Esophagus squamous epithelium (tissue), 5 donors: ENCODE measurements at places on chromosomes 1 and 21. TPM values are rescaled to one million over a fixed set of nuclear protein-coding genes. Genes with fewer than 3 reads are reported as not detected.

DNA sequence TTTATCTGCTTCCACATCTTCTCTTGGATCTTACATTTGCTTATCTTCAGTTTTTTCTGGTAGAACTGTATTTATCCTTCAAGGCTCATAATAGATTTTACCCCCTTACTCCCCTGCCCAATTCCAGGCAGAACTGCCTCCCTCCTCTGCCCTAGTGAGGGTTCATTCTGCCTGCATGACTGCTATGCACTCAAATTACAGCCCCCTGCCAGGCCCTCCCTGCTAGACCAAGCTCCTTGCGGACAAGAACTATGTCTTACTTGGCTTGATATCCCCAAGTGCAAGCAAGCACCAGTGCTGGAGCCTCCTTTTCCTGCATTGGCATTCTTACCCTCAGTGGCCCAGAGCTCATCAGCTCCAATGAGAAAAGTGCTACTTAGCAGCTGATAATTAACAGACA lies 18.1 kb downstream of the MAPKAPK2 start:
- no peaks in the 10 kb centered on the region for H3K36me3 ChIP-seq
- peaks cover 74% of the 10 kb centered on the region for H3K4me1 ChIP-seq
- H3K27me3 ChIP-seq = no peaks in the 10 kb centered on the region
- no peak overlapping the region for H3K27ac ChIP-seq

DNA sequence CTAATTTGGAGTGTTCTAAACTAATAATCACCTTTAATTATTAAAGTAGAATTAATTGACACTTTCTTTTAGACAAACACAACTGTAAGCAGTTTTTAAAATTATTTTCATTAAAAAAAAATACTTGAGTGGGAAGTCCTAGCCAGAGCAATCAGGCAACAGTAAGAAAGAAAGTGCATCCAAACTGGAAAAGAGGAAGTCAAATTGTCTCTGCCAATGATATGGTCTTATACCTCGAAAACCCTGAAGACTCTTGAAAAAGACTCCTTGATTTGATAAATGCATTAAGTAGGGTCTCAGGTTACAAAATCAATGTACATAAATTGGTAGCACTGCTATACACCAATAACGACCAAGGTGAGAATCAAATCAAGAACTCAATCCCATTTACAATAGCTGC lies 83.0 kb upstream of the GADD45A start:
- H3K4me1 ChIP-seq = no peaks in the 10 kb centered on the region
- H3K27ac ChIP-seq = no peak overlapping the region
- DNase-seq = no peak
- no peaks in the 10 kb centered on the region for H3K36me3 ChIP-seq
- H3K4me3 ChIP-seq = no peak overlapping the region

DNA sequence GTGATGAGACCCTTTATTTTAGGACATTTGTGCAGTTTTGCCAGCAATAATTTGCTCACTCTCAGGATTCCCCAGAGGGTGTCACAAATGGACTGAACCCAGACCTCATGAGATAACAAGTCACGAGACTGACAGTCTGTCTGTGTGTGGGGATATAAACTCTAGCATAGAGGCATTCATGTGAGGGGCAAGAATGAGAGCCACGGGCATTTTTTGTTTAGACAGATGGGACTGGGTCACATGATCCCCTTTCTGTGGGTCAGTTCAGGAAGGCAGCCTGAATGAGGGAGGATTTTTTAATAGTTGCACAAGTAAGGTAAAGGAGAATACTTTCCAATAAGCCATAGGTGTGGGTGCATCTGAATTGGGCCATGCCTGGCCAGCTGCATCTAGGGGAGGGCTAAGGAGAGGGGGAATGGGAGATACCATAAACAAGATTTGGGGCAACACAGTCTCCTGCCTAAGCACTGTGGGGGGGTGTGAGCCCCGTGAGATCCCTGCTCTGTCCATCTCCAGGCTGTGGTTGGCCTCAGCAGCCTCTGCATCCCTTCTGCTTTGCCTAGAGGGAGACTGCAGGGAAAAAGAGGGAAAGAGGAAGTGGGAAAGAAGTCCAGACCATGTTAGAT lies 66.6 kb downstream of the NAV1 start:
- H3K27me3 ChIP-seq = no peaks in the 10 kb centered on the region
- H3K4me1 ChIP-seq = peaks cover 28% of the 10 kb centered on the region
- no peak for DNase-seq
- no peak overlapping the region for H3K27ac ChIP-seq

Gene DENND2C
- 39.9 TPM for total RNA-seq

DNA sequence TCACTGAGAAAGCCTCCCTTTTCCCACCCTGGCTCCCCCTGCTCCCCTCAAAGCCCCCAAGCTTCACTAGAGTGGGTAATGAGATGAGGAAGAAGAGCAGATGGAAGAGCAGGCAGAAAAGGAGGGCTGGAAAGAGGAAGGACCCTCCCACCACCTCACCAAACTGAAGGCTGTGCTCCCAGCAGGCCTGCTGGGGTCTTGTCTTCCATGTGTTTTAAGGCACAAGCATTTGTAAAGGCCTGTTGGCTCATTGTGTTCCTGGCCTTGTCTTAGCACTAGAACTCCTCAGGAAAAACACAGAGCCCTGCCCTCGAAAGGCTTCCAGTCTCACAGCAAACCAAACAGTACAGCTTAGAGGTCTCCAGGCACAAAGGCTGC lies 51.5 kb downstream of the TOMM20 start:
- H3K4me1 ChIP-seq = peaks cover 60% of the 10 kb centered on the region
- peak overlapping the region; percentile 69 for H3K27ac ChIP-seq
- no peak for DNase-seq
- H3K36me3 ChIP-seq = no peaks in the 10 kb centered on the region
- no peaks in the 10 kb centered on the region for H3K27me3 ChIP-seq

DNA sequence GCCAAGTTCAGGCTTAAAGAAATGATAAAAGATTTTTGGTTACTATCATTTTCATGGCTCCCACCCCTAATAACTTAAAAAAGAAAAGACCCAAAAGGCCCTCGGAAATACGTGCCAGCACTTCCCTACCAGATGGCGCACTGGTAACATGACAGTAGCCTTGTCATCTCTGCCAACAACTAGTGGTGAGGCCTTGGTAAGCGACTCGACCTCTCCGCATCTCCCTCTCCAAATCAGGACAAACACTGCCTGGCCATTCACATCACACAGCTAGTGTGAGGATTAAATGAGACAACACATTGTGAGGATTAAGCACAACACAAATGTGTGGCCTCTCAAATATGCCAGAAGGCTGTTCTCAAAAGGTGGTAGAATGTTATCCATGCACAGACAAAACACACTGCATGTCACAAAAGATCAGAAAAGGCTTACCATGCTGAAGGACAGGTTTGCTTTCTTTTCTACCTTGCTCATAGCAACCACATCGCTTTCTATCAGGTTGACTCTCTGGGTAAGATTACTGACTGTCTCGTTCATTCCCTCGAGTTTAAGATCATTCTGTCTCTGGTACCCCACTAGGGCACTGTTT lies 16.4 kb downstream of the TEX38 start:
- no peak for DNase-seq
- H3K27ac ChIP-seq = peak overlapping the region; percentile 75
- H3K36me3 ChIP-seq = peaks cover 4% of the 10 kb centered on the region

DNA sequence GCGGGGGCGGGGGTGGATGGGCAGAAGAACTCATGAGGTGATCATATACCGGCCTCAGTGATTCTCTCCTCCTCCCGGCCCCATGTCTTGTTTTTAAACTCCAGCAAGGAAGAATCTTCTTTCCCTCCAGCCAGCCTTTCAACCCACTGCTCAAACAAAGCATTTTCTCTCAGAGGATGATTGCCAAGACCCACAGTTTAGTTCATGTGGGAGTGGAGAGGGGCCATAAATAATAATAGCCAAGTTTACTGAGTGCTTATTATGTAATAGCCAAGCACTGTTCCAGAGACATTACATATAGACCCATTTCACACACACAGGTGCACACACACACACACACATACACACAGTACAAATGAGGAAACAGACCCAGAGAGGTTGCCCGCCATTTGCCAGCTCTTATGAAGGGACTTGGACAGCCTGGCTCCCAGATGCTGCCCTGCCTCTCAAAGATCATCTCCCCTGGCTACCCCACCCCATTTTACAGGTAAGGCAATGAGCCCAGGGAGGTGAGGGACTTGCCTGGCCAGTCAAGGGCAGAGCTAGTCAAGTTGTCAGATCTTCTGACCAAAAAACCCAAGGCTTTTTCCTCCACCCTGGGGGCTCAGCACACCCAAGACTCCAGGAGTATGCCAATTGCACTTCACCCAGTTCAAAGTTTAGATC lies 18.0 kb upstream of the BCAR3 start:
- H3K36me3 ChIP-seq = no peaks in the 10 kb centered on the region
- no peaks in the 10 kb centered on the region for H3K27me3 ChIP-seq
- no peak for DNase-seq
- no peak overlapping the region for H3K4me3 ChIP-seq
